ENCODE measurements at places on chromosomes 1 and 21. TPM values are rescaled to one million over a fixed set of nuclear protein-coding genes. Genes with fewer than 3 reads are reported as not detected.

DNA sequence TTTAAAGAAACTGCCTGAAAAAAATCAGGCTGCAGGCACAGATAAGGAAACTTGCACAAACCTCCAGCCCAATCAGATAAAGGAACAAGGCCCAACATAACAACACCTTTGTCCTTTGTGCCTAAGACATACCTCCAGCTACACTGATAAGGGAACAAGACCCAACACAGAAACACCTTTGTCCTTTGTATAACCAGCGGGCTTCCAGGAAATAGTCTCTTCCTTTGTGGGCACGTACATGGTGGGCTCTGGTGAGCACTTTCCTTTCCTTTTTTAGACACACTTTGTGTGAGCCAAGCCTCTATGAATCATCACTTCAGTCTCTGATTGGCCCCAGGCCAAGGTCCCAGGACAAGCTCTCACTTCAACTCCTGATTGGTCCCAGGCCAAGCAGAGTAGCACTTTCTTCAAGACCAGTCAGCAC is 23.6 kb downstream of the ZNF670 start:
- H3K27me3 ChIP-seq = no peaks in the 10 kb centered on the region
- no peaks in the 10 kb centered on the region for H3K36me3 ChIP-seq
- H3K27ac ChIP-seq = peak overlapping the region; percentile 8
- DNase-seq = peak; percentile 33
- H3K4me1 ChIP-seq = no peaks in the 10 kb centered on the region
- H3K4me3 ChIP-seq = no peak overlapping the region

Gene OPRD1
- 0.07 TPM for total RNA-seq

DNA sequence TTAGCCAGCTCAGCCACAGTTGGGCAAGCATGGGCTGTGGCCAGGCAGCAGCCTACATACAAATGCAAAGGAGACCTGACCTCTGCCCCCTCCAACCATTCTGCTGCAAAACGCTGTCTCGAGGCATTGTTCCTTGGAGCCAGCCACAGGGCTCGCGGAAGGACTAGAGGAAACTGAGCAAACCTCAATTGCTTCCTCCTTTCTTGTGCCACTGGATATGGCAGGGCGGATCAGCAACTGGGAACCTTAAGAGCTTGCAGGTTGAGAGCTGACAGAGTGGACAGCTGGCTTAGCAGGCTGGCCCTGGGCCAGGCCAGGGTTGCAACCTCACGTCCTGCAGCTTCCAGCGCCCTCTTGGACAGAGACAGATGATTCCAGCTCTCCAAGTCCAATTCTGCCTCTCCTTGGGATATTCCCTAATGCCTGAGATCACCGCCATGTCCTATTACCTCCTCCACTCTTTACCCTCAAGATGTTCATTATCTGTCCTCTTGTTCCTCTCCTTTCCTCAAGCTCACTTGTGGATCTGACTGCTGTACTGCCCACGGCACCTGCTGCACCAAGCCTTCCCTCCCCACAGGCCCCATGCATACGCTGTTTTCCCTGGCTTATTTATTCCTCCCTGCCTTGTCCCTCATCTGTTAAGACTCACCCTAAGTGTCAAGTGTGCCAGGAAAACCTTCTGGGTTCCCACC is 67.5 kb downstream of the SDC3 start:
- H3K27me3 ChIP-seq = no peaks in the 10 kb centered on the region
- no peak for DNase-seq
- no peaks in the 10 kb centered on the region for H3K4me1 ChIP-seq
- no peak overlapping the region for H3K27ac ChIP-seq
- H3K36me3 ChIP-seq = no peaks in the 10 kb centered on the region
- no peak overlapping the region for H3K4me3 ChIP-seq

Gene SHISAL2A
- 0.47 TPM for total RNA-seq

- H3K4me3 ChIP-seq = no peak overlapping the region
- no peaks in the 10 kb centered on the region for H3K27me3 ChIP-seq
- no peak overlapping the region for H3K27ac ChIP-seq
- no peak for DNase-seq
These were observed 239.4 kb upstream of the ST6GALNAC5 start for GRCh38 chr1:76627901-76628300.

GRCh38 chr21:32548978-32549377 is 36.3 kb downstream of the TCP10L start:
- H3K27ac ChIP-seq = no peak overlapping the region
- no peaks in the 10 kb centered on the region for H3K36me3 ChIP-seq
- H3K4me1 ChIP-seq = no peaks in the 10 kb centered on the region

Gene CD53
- 1.4 TPM for total RNA-seq

GRCh38 chr1:170674239-170674638 is 10.3 kb downstream of the PRRX1 start:
- no peak overlapping the region for H3K4me3 ChIP-seq
- H3K36me3 ChIP-seq = no peaks in the 10 kb centered on the region
- no peak for DNase-seq
- H3K27me3 ChIP-seq = peaks cover 43% of the 10 kb centered on the region

DNA sequence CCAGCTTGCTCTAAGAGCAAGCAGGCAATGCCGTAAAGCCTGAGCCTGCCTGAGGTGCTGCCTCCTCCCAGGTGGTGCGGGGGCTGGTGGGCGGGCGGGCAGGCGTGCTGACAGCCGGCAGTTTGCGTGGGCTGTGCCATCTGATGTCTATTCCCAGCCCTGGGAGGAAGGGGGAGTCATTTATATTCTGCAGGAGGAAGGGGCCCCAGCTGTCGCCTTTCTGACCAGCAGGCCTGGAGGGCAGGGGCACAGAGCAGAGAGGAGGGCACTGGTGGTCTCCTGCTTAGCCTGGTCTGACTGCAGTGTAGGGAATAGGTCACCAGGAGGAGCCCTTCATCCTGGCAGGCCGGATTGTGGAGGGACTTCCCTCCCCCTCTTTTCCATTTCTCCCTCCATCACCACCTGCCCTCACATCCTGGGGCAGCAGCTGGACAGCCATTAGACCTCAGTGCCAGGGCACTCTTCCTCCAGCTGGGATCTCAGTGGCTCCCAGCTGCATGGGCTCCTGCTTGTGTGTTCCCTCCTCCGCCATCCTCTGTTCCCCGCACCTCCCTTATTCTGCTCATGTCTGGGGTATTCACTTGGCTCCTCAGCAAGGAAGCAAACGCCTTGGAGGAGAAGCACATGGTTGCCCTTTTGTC is 4.4 kb downstream of the CYB561D1 start:
- H3K4me1 ChIP-seq = peaks cover 7% of the 10 kb centered on the region
- H3K27me3 ChIP-seq = no peaks in the 10 kb centered on the region
- no peak overlapping the region for H3K4me3 ChIP-seq
- peak; percentile 45 for DNase-seq

DNA sequence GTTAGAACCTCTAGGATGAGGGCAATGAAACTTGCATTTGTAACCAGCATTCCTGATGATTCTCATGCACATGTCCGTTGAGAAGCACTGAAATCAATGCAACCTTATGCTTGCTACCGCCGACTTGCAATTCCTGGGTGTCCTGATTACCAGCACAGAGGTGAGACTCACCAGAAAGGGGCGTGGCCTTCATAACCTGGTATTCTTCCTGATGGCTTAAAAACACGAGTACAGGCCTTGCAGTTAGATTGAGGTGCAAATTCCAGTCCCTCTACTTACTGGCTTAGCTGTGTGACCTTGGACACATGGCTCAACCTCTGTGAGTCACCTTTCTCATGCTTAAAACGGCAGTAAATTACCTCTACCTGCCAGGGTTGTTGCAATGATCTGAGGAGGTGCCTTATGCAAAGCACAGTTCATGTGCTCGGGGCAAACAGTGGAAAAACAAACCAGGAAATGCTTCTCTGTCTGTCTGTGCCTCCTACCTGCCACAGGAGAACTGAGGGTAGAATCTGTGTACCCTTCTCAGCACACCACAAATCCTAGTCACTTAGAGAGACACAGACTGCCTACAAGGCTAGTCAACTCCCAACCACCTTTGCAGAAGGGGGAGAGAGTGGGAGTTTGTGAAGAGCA is 39.1 kb upstream of the ECE1 start:
- H3K27ac ChIP-seq = peak overlapping the region; percentile 94
- no peak overlapping the region for H3K4me3 ChIP-seq
- no peaks in the 10 kb centered on the region for H3K36me3 ChIP-seq
- peaks cover 87% of the 10 kb centered on the region for H3K4me1 ChIP-seq

DNA sequence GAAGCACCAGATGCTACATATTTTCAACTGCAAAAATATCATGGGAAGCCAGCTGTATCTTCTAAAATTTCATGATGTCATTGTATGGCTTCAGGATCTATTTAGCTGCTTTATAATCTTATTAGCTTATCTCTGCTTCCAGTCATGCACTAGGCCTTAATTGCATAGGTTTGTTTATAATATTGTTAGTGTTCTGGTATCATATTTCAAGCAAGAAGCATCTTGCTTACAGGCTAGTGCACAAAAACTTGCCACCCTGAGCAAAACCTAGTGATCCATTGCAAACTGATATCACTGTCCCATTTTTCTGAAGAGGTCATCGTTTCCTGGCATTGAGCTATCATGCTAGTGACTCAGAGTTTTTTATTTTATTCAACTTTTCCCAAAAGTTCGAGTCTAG is 15.7 kb upstream of the NRIP1 start:
- H3K27ac ChIP-seq = no peak overlapping the region
- no peak overlapping the region for H3K4me3 ChIP-seq
- H3K27me3 ChIP-seq = no peaks in the 10 kb centered on the region
- H3K4me1 ChIP-seq = no peaks in the 10 kb centered on the region
- no peaks in the 10 kb centered on the region for H3K36me3 ChIP-seq

GRCh38 chr1:69499203-69499803 is 68.4 kb upstream of the LRRC7 start:
- H3K4me3 ChIP-seq = no peak overlapping the region
- no peaks in the 10 kb centered on the region for H3K36me3 ChIP-seq
- no peak for DNase-seq
- H3K27me3 ChIP-seq = no peaks in the 10 kb centered on the region

GRCh38 chr1:41641475-41641814 is 157.0 kb upstream of the EDN2 start:
- H3K4me3 ChIP-seq = no peak overlapping the region
- no peak overlapping the region for H3K27ac ChIP-seq
- H3K27me3 ChIP-seq = no peaks in the 10 kb centered on the region
- H3K4me1 ChIP-seq = no peaks in the 10 kb centered on the region
- no peaks in the 10 kb centered on the region for H3K36me3 ChIP-seq

Gene RBM11
- total RNA-seq = 1.4 TPM

GRCh38 chr1:30316056-30316455 is 407.3 kb downstream of the MATN1 start:
- H3K4me3 ChIP-seq = no peak overlapping the region
- no peaks in the 10 kb centered on the region for H3K4me1 ChIP-seq
- no peaks in the 10 kb centered on the region for H3K36me3 ChIP-seq

DNA sequence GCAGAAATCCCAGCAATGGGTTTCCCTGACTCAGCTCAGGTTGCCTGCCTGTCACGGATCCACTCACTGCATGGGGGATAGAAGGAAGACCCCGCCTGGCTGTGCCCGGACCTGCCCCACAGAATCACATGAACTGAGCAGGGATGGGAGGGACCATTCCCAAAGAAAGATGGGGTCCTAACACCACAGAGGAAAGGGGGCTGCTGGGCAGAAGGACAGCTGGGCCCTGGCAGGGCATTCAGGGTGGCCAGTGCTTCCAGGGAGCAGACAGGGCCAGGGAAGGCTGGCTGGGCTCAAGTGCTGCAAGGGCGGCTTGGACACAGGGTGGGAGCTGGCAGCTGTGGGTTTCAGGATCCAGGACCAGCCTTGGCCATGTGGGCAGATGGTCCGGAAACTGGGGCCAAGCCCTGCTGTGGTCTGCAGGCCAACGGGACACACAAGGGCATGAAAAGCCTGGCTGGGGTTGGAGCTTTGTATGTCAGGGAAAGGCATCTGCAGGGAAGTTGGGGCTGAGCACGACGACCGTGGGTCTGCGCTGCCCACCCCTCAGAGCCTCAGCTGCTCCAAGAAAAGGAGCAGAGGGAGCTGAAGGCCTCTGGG is 723.9 kb downstream of the PTPRU start:
- H3K36me3 ChIP-seq = no peaks in the 10 kb centered on the region
- H3K4me1 ChIP-seq = no peaks in the 10 kb centered on the region
- H3K4me3 ChIP-seq = no peak overlapping the region

Gene NCAM2
- total RNA-seq = 14.4 TPM
